Fibroblast of skin of scalp (primary cell): ENCODE measurements at places on chromosomes 6 and 20.
A peak's percentile ranks its signal among the peaks of the same experiment; 100 is the strongest.

DNA sequence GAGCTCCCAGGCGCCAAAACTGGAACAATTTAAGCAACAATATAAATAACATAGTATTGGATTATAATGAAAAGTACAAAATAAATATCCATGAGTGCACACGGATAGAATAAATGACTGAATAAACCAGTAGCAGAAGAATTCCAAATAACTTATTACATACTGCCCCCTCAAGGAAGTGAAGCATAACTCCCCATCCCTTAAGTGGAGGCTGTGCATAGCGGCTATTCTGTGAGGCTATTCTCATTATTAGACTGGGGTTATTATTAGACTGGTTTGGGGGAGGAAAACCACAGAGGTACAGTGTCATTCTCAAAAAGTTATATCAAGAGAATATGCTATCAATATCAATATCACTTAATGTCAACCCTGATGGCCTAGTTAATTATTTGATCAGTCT is 94.4 kb upstream of the SIRPA start:
- peak; percentile 58 for DNase-seq

GRCh38 chr6:169233832-169234231 is 19.8 kb downstream of the THBS2 start:
- no peak for DNase-seq

- no peak for DNase-seq
These were observed 84.0 kb upstream of the EYA2 start for GRCh38 chr20:46810448-46811223.

DNA sequence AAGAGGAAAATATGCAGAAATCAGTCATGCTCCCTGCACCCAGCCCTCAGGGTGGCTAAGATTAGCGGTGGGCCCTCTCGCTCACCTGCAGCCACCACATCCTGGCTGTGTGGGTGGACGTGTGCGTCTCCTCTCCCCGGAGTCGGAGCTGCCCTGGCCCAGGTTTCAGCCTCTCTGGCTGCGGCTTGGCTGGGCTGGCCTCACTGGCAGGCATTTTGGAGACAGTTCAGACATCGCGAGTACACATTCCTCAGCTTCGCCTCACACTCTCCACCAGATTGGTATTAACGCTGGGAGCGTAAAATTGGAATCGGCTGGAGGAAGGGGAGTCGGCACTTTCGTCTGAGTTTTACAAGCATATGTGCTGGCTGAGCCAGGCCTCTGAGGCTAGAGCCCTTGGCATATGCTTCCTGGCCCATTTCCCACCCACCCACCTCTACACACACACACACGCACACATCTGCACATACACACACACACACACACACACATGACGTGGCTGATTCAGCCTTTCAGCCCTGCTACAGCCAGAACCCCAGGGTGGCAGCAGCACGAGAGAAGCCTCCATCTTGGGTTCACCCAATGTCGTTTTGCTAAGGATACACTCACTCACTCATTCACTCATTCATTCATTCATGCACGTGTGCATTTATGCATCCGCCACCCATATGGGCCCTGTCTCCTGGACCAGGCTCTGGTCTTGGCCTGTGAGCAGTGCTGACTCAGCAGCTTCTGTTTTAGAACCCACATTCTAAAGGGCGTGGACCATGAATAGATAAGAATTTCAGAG is 42.9 kb downstream of the BCAS4 start:
- peak; percentile 80 for DNase-seq

- no peak for DNase-seq
These were observed 49.9 kb downstream of the RPRD1B start for GRCh38 chr20:38083338-38084048.

DNA sequence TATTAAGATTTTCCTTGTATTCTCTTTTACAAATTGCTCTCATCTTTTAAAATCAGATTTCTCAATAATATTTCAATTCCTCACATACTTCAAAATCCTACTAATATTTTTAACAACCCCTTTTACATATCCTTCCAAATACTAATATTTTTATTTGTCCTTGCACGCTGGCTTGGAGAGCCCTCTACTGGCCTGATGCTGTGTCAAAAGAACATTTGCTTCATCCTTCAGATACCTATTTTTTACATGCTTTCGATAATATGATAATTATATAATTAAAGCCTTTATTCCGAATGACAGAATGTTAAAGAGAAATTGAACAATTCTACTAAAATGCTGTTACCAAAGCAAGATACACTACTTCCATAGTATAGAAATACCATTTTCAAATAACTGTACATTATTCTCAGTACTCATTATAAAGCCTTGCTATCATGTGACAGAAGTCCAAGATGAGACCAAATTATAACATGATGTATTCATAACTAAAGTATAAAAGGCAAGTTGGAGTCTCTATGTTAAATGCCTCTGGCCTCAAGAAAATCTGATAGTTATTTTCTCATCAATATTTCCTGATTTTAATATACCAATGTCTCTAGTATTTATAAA is 39.0 kb upstream of the PLN start:
- DNase-seq: peak; percentile 39

- no peak for DNase-seq
These were observed 327.3 kb downstream of the HACE1 start for GRCh38 chr6:104532462-104532861.

DNA sequence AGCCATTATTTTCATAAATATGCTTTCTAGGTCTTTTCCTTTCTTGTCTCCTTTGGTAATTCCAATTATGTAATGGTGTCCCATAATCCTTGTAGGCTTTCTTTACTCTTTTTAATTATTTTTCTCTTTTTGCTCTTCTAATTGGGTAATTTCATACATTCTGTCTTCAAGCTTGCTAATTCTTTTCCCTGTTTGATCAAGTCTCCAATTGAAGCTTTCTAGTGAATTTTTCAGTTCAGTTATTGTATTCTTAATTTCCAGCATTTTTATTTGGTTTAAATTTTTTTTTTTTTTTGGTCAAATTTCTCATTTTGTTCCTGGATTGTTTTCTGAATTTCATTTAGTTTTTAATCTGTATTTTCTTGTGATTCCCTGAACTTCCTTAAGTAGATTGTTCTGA is 74.9 kb upstream of the UST start:
- no peak for DNase-seq

DNA sequence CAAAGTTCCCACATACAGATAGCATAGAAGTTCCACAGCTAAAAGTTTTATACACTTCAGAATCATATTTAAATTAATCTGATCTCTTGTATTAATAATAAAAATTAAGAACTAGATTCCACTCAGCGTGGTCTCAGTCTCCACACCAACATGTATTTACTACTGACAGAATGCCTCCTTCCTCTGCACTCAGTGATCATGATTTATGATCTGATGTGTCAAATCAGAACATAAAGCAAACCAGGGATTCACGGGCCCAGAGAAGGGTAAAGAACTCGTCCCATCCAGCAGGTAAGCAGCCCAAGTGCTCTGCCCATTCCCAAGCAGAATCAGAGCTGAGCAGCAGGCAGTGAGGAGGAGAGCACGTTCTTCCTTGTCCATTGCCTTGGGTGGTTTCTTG is 14.2 kb upstream of the ATRN start:
- DNase-seq: no peak

GRCh38 chr6:37273690-37274089 is 15.7 kb upstream of the TMEM217 start:
- no peak for DNase-seq

- peak; percentile 1 for DNase-seq
These were observed 109.7 kb downstream of the LRFN2 start for GRCh38 chr6:40477246-40478126.

DNA sequence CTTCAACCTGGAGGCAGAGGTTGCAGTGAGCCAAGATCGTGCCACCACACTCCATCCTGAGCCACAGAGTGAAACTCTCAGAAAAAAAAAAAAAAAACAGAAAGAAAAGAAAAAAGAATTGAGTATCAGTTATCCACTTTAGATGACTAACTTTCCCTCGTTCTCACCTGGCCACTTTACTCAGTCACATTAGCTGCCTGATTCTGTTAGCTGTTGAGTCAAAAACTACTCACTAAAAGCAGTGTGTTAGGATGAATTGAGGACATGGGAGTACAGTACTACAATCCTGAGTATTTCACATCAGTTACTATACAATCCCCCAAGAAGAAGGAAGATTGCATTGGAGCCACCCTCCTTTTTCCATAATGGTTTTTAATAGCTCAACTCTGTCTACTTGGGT is 114.6 kb downstream of the ADAT2 start:
- no peak for DNase-seq

DNA sequence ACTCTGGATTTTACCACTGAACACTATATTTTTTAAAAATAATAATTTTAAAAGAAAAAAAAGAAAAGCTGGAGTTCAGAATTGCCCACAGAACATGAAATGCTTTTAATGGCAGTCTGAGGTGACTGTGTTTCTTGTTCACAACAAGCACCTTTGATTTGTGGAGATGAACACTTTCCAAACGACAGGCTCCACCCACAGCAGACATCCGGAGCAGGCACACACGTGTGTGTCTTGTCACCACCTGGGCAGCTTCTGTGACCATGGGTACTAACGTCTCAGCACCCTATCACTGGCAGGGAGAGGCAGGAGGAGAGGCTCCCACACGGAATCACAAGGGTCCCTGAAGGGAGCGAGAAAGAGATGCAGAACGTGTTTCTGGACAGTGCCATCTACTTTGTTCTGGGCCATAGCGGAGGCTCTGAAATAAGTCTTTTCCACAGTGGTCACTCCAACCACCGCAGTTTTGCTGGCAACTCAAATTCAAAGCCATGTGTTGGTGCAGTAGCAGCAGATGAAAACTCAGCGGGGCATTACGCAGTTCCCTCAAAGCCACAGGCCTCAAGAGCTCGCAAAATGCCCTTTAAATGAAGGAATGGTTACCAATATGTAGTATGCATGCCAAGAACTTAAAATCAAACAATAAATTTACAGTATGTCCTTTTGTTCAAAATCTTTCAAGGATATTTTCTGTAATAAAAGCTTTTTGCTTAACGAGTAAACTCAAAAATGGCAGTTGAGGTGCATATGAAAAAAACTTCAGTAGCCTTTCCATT is 242.2 kb downstream of the FOXC1 start:
- no peak for DNase-seq

DNA sequence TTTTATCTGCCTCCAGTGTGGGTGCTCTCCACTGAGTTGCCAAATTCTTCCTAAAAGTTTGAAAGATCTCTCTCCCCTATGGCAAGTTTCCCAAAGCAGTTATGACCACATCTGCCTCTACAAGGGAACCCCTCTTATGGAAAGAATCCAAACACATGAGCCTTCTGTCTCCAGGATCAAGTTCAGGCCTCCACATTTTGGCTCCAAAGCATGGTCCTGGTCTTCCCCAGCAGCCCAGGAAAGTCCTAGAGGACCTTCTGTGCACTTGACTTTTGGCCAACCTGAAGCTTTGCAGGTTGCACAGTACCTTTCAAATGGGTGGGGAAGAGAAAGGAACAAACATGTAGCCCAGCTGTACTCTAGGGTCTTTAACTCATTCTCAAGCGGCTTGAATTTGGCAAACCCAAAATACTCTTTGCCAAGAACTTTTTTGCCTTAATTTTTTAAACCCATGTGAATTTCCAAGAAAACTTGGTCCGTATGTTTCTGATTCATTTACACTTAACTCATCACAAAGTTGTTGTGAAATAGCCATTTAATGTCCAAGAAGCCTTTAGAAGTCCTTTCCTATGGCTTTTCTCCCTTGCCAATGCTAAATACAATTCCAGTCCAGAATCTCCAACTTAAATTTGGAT is 240.1 kb upstream of the TBX18 start:
- DNase-seq: no peak

DNA sequence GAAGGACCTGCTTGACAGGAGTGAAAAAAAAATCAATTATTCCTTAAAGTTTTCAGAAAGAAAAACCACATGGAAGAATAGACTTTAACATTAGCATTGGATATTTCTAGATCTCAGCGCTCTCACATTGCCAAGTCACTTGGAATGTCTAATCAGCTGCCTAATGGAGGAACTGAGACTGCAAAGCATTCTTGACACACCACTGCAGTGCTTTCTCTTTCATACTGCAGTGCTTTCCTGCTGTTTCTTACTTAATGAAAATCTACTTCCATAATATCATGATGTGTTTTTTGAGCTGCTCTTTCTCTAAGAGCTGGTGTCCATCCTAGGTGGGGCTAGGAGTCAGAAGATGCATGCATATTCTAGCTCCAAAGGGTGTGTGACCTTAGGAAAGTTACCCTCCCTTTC is 20.4 kb upstream of the MCM3 start:
- DNase-seq: peak; percentile 30

DNA sequence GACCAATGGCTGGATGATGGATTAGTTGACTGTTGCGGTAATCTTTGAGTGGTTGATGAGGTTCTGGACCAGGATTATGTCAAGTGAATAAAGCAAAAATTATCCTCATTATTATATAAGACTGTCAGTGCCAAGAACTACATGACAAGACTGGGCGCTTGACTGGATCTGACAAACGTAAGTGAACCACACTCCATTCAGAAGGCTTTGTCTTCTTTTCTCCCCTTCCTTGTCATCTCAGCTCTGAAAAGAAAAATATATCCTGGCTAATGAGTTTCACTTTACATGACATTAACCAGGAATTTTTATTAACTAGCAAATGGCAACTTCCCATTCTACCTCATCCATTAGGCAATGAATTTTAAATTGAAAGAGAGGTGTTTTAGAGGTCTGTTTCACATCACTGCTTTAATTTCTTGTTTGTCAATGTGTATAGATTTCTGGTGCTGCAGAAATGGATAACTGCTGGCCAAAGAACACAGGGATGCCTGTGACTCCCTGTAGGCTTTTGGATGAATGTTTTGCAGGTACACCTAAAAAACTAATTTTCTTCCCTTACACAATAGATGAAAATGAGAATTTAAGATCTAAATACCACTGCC is 150.1 kb downstream of the ELOVL4 start:
- no peak for DNase-seq

DNA sequence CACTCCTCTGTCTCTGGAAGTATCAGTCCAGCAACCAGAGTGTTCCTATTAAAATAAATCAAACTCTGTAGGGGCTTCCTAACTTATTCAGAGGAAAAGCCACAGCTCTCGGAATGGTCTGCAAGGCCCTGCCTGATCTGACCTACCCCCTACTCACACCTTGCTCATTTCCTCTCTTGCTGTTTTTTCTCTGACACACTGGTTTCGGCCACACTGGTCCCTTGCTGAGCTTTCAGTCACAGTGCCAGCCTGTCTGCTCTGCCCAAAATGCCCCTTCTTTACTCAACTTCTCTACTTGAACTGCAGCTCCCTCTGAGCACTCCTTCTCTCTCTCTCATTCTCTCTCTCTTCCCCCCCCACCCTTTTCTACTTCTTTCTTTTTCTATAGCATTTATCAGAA is 430.2 kb downstream of the UTRN start:
- no peak for DNase-seq

- DNase-seq: peak; percentile 51
These were observed 171.9 kb downstream of the JARID2 start for GRCh38 chr6:15417811-15418210.
